Cerebellum (tissue), 4 donors: ENCODE measurements at places on chromosomes 13 and 19.

GRCh38 chr13:40987606-40988280 lies 31.4 kb downstream of the ELF1 start:
- DNase-seq, result no peak

GRCh38 chr13:48902368-48902767 lies 73.3 kb upstream of the FNDC3A start:
- DNase-seq, result no peak

DNA sequence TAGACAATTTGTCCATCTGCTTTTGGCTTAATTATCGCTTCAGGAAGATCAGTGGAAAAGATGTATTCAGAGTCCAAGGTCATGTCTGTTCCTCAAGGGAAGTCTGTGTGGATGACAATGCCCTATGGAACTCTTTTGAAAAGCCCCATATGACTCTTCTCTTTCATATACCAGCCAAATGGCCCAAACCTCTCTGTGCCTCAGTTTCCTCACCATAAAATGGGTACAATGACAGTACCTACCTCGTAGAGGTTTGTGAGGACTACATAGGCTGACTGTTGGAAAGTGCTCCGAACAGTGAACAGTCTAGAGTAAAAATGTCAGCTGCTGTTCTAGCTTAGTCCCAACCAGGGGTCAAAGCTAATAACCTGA lies 104.6 kb downstream of the COL4A2 start:
- no peak for DNase-seq

- no peak for DNase-seq
These were observed 46.9 kb downstream of the TEX29 start for GRCh38 chr13:111367340-111367739.

GRCh38 chr13:47917022-47917574 lies 84.0 kb downstream of the SUCLA2 start:
- DNase-seq, result no peak

DNA sequence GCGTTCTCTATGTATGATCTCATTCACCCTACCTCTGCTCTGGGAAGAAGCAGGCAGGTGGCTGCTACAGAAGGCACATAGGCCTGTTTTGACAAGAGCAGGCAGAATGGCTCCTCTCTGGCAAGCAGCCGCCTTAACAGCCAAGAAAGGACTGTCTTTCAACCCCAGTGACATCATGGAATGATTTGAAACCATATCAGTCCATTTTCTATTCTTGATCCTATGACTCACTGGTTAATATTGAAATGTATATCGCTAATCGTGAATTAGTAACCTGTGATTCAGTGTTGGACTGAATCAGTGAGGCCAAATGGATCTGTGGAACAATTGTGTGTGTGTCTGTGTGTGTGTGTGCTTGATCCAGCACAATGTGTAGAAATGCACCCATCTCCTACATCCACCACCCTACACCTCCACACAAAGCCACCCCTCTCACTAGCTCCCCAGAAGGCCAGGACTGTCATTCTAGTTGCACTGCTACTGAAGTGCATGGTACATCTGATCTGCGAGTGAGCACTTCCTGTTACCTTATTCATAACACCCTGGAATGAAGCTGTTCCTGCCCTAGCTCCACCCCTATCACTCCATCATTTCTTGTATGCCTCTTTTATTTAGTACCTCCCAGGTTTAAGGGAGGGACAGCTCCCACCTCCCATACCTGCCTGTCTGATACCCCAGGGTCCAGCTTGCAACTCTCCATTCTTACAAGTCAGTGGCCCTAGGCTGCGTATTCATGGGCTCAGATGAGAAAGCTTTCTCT lies 460.0 kb downstream of the FOXO1 start:
- DNase-seq, result no peak
